IMR-90 (cell line): ENCODE measurements at places on chromosomes 12 and 14.

DNA sequence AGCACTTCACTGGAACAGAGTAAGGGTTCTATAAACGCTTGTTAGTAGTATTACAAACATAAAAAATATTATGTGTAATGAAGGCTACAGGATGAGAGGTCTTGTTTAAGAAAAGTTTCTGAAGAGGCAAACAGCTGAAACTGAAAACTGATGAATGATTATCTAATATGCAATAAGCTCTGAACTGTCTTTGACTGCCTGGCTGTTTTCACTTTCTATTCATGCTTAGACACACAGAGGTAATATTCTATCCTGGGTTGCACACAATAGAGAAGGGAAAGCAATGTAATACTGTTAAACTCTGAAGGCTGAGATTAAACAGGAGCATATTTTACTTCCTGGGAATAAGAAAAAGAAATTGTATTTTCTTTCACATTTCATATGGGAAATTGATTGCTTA lies 251.3 kb downstream of the ALX1 start:
- DNase-seq, result no peak

DNA sequence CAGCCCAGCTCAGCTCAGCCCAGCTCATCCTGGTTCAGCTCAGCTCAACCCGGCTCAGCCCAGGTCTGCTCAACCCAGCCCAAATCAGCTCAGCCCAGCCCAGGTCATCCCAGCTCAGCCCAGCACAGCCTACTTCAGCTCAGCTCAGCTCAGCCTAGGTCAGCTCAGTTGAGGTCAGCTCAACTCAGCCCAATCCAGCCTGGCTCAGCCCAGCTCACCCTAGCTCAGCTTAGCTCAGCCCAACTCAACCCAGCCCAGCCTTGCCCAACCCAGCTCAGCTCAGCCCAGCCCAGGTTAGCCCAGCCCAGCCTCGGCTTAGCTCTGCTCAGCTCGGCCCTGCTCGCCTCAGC lies 332.3 kb downstream of the TMEM121 start:
- no peak for DNase-seq

GRCh38 chr14:76688383-76688671 lies 72.9 kb upstream of the VASH1 start:
- no peak for DNase-seq

DNA sequence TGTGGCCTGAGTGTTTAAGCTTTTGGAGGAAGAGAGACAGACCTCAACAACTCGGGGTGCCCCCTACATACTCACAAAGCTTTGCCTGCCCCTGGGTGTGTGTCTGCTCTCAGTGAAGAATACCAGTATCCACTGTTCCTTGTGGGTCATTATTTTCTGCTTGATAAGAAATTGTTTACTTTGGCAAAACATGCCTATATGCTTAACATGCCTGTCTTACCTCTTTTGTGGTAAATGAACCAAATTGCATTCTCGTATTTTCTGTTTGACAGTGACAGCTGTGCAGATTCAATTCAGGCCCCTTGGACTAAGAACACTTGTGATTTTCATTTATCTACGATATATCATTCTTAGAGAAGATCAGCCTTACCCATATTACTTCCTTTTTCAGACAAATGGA lies 50.6 kb upstream of the REP15 start:
- DNase-seq, result no peak

- no peak for DNase-seq
Measured at GRCh38 chr12:48279101-48279500, 71.6 kb downstream of the ZNF641 start.

DNA sequence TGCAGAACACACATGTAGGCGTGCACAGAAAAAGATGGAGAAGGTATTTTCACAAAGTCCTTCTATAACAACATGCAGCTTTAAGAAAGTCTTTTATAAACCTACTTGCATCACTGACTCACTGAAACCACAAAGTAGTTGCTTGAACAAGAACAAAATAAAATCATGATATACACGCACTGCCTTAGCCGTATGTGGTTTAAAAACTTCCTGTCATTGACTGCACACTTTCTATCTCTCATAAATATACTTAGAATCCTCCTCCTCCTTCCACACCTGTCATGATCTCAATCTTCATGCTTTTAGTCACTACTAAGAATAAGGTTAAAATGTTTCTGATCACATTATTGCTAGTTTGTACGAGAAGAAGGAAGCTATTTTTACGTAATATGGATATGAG lies 31.8 kb upstream of the RAD51AP1 start:
- DNase-seq, result peak; percentile 84

- peak; percentile 80 for DNase-seq
Measured at GRCh38 chr14:71143381-71144290, 236.4 kb downstream of the PCNX1 start.

DNA sequence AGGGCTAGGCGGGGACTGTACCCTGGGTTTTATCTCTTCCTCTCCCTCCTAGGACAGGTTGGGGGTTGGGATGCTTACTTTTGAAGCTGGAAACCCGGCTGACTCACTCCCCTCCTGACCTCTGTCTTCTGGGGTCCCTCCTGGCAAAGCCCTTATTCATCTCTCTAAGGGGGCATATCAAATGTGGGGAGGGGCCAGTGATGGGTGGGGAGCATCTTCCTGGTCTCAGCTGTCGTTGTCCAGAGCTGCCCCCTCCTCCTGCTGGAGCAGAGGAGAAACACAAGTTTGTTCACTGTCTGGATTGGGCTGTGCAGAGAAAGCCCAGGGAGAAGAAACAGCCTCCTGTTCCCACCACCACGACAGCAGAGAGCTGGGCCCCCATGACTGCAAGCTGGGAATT lies 85.8 kb downstream of the TNFAIP2 start:
- no peak for DNase-seq

DNA sequence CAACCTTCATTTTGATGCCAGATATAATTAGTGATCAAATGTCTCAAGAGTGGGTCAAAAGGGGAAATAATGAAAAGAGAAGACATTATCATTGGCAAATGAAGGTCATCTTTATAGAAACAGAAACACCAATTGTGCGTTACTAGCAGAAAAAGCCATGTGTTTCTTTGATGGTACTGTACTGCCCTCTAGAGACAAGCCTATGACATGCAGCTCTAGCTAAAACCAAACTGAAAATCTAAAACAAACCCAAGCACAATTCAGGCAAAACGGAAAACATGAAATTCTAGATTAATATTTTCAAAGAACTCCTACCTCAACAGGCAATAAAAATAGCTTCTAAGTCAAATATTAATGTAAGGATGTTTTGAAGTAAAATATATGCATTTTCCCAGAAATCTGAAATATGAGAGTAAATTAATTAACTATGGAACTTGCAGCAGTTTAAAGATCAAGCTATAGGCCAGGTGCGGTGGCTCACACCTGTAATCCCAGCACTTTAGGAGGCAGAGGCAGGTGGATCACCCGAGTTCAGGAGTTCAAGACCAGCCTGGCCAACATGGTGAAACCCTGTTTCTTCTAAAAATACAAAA lies 115.4 kb downstream of the KLHL28 start:
- peak; percentile 55 for DNase-seq
